ENCODE measurements at places on chromosomes 6 and 20.

DNA sequence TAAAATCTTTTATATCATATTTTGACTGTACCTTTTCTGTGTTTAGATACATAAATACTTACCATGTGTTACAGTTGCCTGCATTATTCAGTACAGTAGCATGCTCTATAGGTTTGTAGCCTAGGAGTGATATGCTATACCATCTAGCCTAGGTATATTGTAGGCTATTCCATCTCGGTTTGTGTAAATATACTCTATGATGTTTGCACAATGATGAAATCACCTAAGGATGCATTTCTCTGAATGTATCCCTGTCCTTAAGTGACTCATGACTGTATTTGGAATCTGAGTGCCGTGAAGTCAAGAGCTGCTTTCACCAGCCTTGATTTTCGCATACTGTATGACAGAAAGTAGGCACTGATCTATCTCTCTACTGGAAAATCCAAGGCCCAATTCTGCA lies 129.9 kb downstream of the UTRN start:
- DNase-seq = no peak

DNA sequence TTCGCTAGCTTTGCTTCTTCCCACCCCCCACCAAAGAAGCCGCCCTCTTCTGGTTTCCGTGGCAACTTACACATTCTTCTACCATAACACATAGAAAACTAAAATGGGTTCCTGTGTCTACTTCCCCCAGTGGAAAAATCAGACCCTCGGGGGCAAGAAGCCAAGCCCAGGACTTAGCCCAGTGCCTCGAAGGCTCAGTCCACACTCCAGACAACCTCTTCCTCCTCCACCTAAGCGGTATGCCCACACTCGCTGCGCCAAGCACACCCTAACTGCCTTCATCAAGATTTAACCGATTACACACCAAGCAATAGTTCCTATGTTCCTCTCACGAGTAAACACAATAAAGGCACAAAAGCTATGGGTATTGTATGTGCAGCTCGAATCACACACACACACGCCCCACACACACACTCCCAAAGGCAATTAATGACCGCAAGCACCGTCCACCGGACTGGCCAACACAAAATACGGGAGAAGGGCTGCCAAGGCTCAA lies 537 bp downstream of the PPIL4 start:
- peak; percentile 64 for DNase-seq

DNA sequence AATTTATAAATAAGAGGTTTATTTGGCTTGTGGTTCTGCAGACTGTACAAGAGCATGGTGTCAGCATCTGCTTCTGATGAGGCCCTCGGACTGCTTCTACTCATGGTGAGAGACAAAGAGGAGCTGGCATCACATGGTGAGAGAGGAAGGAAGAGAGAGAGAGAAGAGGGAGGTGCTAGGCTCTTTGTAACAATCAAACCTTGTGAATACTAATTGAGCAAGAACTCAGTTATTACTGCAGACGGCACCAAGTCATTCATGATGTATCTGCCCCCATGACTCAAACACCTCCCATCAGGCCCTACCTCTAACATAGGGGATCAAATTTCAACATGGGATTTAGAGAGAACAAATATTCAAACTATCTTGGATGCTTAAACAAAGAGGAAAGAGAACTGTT lies 6.3 kb upstream of the SIRPG start:
- DNase-seq = no peak

GRCh38 chr6:29974901-29975560 lies 32.7 kb downstream of the HLA-A start:
- DNase-seq = no peak

GRCh38 chr6:84777888-84778287 lies 13.5 kb upstream of the TBX18 start:
- DNase-seq = no peak

- no peak for DNase-seq
These were observed 64.0 kb upstream of the TFB1M start for GRCh38 chr6:155378276-155378675.

GRCh38 chr6:99605074-99605734 lies 1.4 kb upstream of the PRDM13 start:
- DNase-seq = no peak

DNA sequence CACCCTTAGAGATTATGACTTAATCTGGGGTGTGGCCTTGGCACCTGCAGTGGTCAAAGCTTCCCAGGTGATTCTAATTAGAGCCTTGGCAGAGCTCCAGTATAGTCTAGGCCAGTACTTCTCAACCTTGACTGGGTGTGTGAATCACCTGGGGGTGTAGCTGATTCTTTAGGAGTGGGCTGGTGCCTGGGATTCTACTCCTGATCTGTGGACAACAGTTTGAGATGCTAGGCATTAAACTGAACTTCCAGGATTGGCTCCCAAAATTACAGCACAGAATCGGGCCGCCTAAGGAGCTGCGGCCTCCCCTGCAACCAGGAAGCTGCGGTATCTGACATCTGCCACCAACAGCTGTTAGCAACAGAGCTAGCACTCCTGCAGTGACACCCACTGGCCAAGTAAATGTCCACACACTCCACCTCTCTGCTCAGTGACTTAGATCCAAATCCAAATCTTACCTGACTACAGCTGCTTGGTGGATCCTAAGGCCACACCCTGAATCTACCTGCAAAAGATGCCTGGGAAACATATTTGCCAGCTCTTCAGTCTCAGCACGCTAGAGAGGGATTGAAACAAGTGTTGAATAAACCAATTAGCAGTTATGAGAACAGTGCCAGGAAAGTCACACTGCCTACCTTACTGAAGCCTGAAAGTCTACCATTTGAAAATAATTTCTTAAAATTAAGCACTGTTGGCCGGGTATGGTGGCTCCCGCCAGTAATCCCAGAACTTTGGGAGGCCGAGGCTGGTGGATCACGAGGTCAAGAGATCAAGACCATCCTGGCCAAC lies 126.7 kb downstream of the UNC5CL start:
- DNase-seq = peak; percentile 53

- DNase-seq = no peak
These were observed 31.6 kb downstream of the PKIB start for GRCh38 chr6:122641819-122642218.

DNA sequence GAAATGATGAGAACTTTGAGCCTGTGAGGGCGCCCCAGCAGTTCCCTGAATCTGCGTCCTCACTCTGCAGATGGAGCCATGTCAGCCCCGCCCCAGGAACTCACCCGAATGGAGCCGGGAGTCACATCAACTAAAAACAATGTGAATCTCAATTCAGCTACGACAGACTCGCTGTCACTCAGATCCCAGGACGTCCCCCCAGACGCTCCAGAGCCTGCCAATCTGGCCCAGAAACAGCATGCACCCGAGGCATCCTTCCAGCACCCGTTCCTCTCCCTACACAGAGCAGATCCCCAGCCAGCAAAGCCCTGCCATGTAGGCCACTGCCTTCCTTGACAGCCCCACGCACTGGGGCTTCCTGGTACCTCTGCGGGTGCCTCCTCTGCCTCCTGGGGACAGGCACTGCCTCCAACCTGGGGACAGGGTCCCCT lies 248.0 kb downstream of the TTLL2 start:
- DNase-seq = no peak

GRCh38 chr6:168125429-168126001 lies 46.5 kb upstream of the FRMD1 start:
- no peak for DNase-seq

GRCh38 chr6:2783188-2783963 lies 18.2 kb downstream of the WRNIP1 start:
- DNase-seq = no peak
